ENCODE measurements at places on chromosomes 1 and 21.

- peak; percentile 15 for DNase-seq
These were observed 159.9 kb upstream of the NEGR1 start for GRCh38 chr1:72442262-72442661.

- DNase-seq: no peak
These were observed 115.9 kb downstream of the HIVEP3 start for GRCh38 chr1:41802532-41803501.

- DNase-seq: no peak
These were observed 67.1 kb upstream of the ABCG1 start for GRCh38 chr21:42151948-42152220.

- DNase-seq: peak; percentile 57
These were observed 1.1 kb upstream of the ABCD3 start for GRCh38 chr1:94416901-94417727.

DNA sequence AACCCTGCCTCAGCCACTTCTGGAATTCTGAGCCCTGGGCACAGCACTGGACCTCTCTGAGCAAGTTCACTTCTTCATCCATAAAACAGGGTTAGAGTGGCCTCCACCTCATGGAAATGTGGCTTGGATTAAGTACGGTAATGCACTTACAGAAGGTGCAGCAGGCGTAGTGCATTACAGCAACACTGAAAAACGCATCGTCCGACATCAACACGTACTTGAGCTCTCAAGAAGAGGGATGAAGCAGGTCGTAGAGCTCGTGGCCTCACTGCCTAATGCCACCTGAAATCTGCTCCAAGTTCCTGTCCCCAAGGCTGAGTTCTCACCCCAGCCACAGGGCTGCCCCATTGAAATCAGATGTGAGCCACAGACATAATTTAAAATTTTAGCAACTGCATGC lies 650.1 kb downstream of the NPHP4 start:
- no peak for DNase-seq

DNA sequence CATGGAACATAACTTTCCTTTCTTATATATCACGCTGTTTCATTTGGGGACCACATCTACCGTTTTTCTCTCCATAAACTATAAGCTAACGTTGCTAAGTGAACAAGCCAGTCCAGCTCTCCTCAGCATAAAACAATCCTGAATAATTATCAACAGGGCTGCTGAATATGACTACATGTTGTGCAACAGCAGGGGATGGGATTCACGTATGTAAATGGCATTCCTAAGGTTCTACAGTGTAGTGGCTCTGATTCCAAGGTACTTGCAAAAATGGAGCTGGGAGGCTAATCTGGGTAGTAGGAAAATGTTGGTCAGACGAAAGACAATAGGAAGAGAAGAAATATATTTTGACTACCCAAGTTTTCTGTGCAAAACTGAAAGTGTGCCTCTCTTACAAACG lies 262.8 kb downstream of the RWDD3 start:
- no peak for DNase-seq

DNA sequence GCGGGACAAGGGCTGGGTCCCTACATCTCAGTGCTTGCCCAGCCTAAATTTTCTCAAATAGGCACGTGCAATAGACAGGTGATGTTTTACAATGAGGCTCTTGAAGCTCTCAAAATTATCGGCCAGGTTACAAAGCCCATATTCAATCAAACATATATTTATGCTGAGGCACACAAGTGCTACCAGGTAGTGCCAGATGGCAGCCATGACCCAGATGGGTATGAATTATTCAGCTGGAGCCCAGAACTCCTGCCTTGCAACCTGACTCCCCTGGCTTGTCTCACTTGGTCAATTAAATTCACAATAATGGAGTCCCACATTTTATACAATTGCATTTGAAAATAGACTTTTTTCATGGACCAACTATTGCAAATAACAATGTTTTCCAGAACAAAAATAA lies 12.3 kb upstream of the ADAM30 start:
- DNase-seq: no peak

DNA sequence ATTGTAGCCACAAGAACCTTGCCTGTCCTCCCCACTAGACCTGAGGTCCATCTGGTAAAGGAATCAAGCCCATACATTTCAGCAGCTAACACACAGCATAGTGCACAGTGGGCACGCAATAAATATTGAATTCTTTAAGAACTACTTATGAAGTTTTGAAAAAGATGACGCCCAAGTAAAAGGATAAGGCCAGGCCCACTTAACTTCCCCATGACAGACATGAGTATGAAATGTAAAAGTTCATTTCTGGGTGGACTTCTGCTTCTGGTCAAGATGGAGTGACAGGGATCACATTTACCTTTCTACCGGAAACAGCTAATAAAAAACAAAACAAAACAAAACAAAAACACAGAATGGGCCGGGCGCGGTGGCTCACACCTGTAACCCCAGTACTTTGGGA lies 25.4 kb downstream of the SORT1 start:
- no peak for DNase-seq

- DNase-seq: peak; percentile 39
These were observed at the start of gene F5 for GRCh38 chr1:169586395-169587255. Gene F5, minus strand, starts transcription at chr1:169586481. Its CDS starts 95 bp downstream, at chr1:169586386.

DNA sequence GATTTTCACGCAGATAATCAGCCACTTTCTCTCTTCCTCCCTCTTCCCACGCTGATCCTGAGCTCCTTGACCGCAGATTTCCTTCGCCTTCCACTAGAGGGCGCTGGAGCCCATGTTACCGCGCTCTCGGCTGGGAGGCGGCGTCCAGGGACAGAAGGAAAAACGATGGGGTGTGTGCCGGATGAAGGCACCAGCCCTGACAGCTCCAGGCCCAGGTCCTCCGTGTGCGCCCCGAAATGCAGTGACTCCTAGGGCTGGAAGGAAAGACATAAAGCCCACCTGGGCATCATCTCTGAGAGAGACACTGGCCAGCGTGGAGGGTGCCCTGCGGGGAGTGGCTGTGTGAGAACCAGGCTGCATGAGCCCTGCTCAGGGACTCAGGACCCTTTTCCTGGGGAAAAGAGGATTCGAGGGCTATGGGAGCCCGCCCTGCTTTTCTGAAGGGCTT lies 44.9 kb upstream of the CYP2J2 start:
- peak; percentile 56 for DNase-seq

DNA sequence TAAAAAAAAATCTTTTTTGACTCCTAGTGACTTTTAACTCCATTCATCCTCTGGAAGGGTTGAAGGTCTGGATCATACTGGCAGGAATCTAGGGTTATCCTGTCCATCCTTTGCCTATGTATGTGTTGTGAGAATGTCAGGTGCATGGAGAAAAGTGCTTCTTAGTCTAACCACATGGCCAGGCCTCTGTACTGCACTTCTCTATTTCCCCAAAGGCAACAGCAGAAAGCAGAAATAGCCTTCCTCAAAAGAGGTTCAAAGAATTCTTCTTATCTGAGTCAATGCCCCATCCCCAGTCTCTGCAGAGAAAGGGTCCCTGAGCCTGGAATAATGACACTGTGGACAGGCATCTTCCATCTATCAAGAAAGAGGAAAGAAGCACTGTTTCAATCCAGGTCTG lies 85.7 kb upstream of the CD34 start:
- DNase-seq: no peak

GRCh38 chr1:23194119-23194984 lies 22.9 kb downstream of the HTR1D start:
- peak; percentile 97 for DNase-seq

DNA sequence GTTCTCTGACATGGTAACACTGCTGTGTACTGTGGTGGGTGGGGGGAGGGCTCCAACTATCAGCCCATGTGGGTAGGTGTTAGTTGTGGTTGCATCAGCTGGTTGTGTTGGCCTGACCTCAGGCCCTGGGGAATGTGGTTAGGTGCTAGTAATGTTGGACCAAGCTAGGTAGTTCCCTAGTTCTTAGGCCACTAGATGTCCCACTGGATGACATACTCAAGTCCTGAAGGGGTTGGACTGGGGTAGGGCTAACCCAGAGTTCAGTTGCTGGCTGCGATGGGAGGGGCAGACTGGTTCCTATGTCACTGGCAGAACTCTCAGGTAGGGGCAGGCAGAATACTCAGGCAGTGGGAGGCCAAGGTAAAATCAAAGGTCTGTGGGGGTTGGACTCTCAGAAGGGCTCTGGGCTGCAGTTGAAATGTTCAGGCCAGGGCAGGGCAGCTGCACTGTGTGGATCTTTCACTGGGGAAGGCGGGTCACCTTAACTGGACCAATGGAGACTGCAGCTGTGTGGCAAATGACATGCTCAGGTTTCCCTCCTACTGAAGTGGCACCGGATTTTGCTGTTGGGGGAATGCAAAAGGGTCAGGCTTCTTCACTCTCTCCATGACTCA lies 870.7 kb downstream of the LRRIQ3 start:
- DNase-seq: no peak

DNA sequence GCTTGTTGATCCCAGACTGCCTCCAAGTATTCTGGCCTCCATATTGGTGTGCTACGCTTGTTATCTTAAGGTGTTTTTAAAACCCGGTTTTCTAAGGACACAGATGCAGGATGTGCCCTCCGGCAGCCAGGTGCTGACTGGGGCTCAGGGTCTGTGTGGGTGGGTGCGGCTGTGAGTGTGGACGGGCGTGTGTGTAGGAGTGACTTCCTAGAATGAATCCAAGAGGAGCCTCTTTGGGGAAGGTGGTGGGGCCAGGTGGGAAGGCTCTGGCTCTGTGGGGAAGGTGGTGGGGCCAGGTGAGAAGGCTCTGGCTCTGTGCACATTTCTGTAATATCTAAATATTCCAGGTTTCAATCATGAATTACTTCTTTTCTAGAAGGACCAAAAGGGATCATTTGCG lies 12.8 kb upstream of the TSPEAR start:
- no peak for DNase-seq

DNA sequence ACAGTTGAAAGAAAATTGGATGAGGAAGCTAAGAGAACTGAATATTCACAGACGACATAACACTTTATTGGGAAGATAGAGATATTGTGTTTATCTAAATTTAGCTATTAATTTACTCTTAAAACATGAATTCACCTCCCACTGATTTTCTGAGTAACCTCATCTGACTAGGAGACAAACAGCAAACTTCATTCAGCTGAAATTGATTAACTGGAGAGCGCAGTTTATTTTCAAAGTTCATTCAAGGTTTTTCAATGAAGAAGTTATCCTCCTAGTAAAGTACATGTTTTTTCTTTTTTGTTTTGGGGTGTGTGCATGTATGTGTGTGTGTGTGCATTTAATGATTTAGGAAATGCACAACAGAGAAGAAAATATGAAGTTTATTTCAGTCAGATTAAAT lies 215.0 kb downstream of the KCNT2 start:
- DNase-seq: no peak

- DNase-seq: no peak
These were observed 32.4 kb downstream of the MORN1 start for GRCh38 chr1:2358651-2359640.

- DNase-seq: no peak
These were observed 59.2 kb downstream of the WNT9A start for GRCh38 chr1:227888404-227889046.

DNA sequence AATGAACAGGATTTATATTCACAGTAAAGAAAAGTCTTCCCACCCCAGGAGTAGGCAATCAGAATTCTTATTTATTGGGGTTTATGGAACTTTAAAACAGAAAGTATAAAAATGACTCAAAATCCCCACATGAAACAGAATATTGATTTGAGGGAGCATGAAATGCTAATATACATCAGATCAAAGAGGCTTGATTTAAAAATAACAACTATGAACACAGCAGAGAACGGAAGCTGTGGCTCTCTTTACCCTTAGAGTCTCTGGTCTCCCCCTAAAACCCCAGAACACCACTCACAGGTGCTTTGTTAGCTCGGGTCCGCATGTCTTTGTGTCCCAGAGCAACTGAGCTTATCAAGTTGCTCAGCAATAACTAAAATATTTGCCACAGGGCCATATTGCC lies 31.2 kb upstream of the FASLG start:
- DNase-seq: no peak

DNA sequence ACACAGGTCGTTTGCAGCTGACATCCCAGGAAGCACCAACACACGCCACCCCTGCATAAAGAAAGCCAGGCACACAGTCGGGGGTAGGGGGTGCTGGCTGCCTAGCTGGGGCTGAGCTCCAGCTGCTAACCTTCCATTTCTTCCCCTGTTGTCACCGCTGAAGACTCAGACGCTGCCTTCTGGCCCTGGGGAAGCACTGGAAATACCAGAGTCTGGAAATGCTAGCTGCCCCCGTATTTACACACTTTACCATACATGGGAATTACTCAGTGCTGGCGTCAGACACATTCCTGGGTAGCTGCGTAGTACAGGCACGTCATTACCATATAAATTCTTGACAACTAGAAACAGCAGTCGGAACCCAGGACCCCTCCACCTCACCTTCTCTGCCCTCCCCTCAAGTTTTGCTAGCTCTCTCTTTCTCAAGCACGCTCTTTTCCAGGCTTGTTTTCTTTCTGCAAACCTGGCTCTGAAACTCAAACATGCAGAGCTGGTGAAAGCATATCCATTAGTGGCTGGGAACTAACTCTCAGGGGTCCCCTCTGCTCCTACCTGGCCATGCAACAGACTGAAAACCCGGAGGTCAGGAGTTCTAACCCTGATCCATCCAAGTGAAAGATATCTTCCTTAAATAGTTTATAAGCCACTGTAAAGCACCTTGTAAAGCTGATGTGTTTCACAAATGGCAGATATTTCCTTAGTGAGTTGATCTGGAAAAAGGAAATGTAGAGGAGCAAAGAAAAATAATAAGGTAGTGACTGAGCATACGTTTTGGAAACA lies 3.3 kb downstream of the CSRP1 start:
- DNase-seq: peak; percentile 92

GRCh38 chr1:197632651-197633050 lies 142.6 kb downstream of the DENND1B start:
- no peak for DNase-seq

- DNase-seq: peak; percentile 97
These were observed 11.2 kb upstream of the CAPN2 start for GRCh38 chr1:223700942-223701637.

- DNase-seq: no peak
These were observed 319.5 kb upstream of the USP24 start for GRCh38 chr1:55534565-55535121.

DNA sequence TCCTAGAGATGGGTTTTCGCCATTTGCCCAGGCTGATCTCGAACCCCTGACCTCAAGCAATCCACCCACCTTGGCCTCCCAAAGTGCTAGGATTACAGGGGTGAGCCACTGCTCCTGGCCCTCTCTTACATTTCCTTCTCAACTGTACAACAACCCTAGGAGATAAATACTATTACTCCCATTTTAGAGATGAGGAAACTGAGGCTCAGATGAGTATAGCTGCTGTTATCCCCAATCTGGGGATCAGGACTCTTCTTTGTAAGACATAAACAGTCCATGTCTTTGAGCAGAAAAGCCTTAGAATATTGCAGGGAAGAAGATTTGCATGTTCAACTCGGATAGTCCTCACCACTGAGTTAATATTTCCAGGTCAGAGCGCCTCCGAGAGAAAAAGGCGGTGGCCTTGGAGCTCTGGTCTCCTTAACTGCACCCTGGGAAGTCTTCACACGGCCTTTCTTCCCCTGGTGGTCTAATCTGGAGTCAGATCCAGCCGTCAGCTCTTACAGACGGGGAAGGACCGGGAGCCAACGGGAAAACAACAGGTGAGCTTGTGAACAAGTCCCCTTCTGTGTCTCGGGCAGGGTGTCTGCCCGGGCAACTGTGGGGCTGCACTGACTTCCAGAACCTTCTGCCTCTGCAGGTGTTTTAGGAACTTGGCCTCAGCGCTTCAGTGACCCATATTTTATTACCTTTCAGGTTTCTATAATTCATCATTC lies 5.9 kb upstream of the OLIG1 start:
- DNase-seq: no peak

- DNase-seq: no peak
These were observed at the start of gene LRRC3 for GRCh38 chr21:44454747-44455523. Gene LRRC3, plus strand, starts transcription at chr21:44455510. Its CDS starts 1,135 bp downstream, at chr21:44456645.

- peak; percentile 86 for DNase-seq
These were observed 30.9 kb downstream of the CCN1 start for GRCh38 chr1:85611425-85611824.

Data from HFFc6 (cell line).